ENCODE measurements at places on chromosomes 13 and 19.

DNA sequence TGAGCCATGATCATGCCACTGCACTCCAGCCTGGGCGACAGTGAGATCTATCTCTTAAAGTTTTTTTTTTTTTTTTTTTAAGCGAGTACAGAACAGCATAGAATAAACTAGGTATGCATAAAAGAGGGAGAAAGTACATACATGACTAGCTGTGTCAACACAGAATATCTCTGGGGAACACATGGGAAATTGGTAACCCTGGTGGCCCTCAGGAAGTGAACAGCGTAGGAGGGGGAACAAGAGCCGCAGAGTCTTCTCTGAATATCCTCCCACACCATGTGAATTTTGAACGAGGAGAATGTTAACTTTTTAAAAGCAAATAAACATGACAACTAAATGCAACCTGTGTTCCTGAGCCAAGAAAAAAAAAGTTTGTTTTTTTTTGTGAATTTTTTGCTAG lies 15.2 kb downstream of the PHLDB3 start:
- DNase-seq: no peak

DNA sequence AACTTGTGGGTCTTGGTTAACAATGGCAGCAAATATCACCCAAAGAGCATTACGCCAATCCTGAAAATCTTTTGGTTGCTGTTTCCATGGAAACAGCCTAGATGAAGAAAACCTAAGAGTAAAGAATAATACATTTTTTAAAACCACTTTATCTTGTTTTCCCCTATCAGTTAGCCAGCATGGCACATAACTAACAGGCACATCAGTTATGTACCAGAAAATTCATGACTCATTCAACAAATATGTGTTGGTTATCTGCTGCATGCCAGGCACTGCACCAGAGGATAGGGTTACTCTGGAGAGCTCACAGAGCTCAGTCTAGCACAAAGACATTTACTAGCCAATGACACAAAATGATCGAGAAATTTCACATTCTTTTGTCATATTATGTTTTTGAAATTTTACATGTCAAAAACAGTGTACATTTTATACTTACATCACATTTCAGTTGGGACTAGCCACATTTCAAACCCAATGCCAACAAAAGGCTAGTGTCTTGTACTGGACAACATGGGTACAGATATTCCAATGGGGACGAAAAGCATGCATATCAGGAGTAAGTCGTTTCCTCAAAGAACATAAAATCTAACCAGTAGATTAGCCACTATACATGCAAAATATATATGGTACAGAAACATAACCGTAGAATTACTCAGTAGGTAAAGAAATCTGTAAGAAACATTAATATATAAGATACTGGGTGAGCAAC lies 20.3 kb downstream of the LNX2 start:
- DNase-seq: no peak

DNA sequence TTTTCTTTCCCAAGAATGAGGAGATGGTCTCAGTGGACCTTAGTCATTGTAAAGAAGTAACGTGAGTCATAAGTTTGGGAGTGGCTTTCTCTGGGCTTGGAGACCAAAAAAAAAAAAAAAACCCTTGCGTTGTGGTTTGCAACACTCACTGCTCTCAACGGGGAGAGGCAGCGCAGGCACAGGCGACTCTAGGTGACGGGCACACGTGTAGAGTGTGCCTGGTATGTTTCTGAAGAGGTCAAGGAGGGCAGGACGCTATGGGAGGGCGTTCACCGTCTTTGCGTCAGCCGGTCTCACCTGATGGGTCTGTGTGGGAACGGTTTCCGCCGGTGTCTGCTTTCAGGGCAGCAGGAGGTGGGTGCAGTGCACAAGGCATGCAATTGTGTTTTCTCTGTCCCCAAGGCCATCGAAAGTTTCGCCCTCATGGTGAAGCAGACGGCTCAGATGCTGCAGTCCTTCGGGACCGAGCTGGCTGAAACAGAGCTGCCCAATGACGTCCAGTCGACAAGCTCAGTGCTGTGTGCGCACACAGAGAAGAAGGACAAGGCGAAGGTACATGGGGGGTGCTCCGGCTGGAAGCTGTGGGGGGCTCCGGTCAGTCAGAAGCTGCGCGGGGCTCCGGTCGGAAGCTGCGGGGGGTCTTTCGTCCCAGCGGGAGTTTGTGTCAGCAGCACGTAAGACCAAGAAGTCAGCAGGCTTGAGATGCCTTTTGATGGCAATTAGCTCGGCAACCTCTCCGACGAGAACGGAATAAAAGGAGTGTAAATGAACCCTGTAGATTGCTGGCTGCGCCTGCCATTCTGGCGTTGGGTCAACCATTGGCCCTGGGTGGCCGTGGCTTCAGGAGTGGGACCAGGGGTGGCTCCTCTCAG lies 40.8 kb upstream of the F7 start:
- no peak for DNase-seq

GRCh38 chr13:110914331-110915056 lies 375 bp downstream of the ANKRD10 start:
- DNase-seq: peak; percentile 57

GRCh38 chr19:43519436-43520088 lies 7.4 kb downstream of the ETHE1 start:
- no peak for DNase-seq

DNA sequence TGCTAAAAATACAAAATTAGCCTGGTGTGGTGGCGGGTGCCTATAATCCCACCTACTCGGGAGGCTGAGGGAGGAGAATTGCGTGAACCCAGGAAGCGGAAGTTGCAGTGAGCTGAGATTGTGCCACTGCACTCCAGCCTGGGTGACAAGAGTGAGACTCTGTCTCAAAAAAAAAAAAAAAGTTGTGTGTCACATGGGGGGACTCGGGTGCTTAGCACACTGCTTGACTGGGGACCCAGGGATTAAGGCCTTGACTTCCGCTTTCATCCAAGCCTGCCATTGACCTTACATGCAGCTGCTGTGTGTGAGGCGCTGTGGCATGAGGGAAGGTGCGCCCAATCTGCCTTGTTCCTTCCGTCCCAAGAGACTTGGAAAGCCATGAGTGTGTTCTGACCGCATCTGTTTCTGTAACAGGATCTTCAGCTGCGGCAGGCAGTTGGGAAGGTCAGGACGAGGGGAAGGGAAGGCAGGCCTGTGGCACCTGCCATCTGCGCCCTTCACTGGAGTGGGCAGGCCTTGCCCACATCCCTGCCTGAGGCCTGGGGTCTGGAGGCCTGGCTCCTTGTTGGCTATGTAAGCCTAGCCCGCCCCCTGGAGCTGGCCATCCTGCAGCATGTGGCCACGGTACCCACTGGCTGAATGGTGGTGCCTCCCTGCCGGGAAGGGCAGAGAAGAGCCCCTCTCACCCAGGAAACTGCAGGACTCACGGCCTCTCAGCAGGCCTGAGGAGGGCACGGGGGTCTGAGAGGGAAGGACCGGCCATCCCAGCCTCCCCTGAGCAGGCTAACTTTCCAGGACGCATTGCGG lies 23.0 kb downstream of the PPP1R37 start:
- DNase-seq: no peak

- DNase-seq: no peak
Measured at GRCh38 chr19:38182536-38183210, 41.3 kb downstream of the DPF1 start.

- DNase-seq: no peak
Measured at GRCh38 chr13:33252135-33252534, 33.4 kb downstream of the STARD13 start.

- no peak for DNase-seq
Measured at GRCh38 chr13:113084094-113084942, 21.3 kb upstream of the F7 start.

DNA sequence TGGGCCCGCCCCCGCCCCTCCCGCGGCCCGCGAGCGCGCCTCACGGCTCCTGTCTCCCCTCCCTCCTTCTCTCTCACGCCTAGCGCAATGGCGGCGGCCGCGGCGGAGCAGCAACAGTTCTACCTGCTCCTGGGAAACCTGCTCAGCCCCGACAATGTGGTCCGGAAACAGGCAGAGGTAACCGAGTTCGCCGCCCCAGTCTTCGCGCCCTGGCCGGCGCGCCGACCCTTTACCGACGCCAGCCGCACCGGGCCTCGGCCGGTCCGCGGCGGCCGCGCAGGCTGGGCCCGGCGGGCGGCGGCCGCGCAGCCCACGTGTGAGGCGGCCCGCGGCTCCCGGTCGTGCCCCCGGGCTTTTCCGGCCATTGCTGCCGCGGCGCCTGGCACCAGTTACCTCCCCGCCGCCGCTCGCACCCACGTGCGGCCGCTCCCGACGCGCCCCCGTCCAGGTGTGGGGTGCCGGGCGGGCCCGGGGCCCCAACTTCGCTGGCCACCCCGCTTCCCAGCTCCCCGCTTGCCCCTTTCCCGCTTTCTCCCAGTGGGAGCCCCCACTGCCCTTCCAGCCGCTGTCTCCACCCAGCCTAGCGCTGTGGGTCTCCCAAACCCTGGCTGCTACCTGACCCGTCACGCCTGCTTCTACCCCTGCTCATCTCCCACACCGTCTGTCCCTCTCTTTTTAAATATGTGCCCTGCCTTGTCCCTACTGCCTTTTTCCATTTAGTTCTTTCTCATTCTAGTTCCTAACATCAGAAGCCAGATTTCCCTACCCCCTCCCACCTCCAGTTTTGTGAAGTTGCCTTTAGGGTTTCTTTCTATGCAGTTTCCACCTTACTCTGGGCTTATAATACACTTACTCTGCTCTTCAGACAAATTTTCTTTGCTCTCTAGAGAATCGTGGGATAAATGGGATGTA lies 23.4 kb downstream of the IPO5 start:
- DNase-seq: no peak

GRCh38 chr19:37506387-37507166 lies at the start of gene ZNF793:
Gene ZNF793, plus strand, starts transcription at chr19:37506939. Its CDS starts 16,501 bp downstream, at chr19:37523440.
- peak; percentile 96 for DNase-seq

- no peak for DNase-seq
Measured at GRCh38 chr13:28409648-28410047, 85.3 kb downstream of the FLT1 start.

DNA sequence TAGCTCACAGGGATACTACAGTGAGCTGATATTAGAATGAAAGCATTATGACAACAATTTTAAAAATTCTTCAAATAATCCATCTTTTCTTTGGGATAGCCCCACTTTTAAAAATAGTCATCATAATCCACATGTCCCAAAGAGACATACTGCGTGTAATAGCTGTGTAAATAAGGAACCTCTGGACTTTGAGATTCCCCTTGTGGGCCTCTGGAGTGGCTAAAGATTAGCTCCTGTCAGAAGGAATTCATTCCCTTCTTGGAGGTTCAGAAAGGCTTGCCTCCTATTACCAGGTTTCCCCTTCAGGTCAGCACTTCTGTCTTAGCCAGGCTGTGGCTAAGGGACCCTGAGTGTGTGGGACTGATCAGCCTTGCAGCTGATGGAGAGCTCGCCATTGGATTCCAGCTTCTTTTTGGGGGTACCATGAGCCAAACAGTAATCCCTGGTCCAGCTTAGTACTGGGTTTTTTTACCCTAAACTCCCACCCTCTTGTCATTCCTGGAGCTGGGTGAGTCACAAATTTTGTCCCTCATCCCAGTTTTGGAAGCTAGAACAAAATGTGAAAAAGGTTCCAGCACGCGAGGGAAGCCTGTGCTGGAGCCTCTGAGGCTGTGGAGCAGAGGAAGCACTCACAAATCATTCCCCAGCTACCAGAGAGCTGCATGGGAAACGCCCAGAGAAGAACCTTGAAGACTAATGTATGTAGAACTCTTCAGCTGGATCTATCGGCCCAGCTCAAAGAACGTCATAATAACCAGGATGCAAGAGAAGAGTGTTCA lies 96.7 kb downstream of the RNASEH2B start:
- DNase-seq: no peak

- DNase-seq: no peak
Measured at GRCh38 chr19:55379174-55379573, 2.5 kb downstream of the TMEM190 start.

DNA sequence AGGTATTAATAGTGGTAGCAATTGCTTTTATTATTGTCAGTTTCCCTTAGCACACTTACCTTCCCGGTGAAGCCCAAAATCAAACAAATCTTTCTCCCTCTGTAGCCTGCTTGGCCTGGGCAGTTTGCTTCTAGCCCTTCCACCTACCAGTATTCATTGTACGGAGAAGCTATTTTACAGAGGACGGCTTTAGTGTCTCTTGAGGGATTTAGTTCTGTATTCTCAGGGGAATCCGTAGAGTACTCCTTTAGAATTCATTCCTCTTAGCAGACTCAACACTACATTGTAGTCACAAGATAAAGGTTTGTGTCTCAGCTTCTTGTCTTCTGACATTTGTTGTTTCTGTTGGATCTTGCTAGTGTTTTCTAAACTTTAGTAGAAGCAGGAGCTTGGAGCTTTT lies 24.1 kb upstream of the WTIP start:
- DNase-seq: no peak

DNA sequence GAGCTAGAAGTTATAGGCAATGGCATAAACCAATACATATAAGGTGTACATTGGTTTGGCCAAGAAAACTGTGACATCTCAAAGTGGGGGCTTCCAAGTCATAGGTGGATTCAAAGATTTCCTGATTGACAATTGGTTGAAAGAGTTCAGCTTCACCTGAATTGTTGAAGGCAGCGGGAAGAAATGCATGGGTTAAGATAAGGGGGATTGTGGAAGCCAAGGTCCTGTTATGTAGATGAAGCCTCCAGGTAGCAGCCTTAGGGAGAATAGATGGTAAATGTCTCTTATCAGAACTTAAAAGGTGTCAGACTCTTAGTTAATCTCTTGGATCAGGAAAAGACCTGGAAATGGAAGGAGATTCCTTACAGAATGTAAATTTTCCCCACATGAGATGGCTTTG lies 26.0 kb downstream of the ATP8A2 start:
- no peak for DNase-seq

DNA sequence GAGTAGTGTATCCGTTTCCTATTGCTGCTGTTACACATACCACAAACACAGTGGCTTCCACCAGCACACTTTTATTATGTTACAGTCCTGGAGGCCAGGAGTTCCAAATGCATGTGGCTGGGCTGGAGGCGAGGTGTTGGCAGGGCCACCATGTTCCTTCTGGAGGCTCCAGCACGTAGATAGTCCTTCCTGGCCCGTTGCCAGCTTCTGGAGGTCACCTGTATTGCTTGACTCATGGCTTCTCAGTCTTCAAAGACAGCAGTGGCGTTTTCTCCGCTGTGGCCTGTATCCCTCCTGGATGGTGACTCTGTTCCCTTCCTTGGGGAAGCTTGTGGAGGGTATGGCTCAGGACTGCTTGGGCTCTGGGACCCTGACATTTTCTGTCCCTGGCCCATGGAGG lies 15.2 kb downstream of the ZNF473 start:
- no peak for DNase-seq

DNA sequence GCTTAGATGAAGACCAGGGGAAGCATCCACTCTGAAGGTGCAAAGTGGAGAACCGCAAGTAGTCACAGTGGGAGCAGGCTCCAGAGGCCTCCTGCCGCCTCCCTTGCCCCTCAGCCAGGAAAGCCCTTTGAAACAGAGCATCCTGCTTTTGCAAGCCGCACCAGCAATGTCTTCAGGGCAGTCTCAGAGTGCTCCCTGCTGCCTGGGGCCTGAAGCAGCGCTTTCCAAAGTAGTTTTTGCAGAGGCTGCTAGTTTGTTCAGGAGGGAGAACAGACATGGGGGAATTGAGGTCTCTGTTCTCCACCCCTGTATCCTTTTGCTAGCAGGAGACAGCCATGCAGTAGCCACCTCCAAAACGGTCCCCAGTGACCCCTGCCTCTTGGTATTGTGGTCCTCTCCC lies 15.8 kb upstream of the POP4 start:
- no peak for DNase-seq
